Activated CD4-positive, CD25-positive, alpha-beta regulatory T cell treated with anti-CD3 and anti-CD28 coated beads, Interleukin-2, amount 50 U/mL, for 72 hours (primary cell): ENCODE measurements at places on chromosomes 3 and 15.

- no peak for DNase-seq
These were observed 273.1 kb upstream of the ALCAM start for GRCh38 chr3:105093371-105094252.

- peak; percentile 63 for DNase-seq
These were observed 734 bp downstream of the TBL1XR1 start for GRCh38 chr3:177196456-177197040.

- no peak for DNase-seq
These were observed 133.3 kb downstream of the SUCLG2 start for GRCh38 chr3:67521053-67521646.

DNA sequence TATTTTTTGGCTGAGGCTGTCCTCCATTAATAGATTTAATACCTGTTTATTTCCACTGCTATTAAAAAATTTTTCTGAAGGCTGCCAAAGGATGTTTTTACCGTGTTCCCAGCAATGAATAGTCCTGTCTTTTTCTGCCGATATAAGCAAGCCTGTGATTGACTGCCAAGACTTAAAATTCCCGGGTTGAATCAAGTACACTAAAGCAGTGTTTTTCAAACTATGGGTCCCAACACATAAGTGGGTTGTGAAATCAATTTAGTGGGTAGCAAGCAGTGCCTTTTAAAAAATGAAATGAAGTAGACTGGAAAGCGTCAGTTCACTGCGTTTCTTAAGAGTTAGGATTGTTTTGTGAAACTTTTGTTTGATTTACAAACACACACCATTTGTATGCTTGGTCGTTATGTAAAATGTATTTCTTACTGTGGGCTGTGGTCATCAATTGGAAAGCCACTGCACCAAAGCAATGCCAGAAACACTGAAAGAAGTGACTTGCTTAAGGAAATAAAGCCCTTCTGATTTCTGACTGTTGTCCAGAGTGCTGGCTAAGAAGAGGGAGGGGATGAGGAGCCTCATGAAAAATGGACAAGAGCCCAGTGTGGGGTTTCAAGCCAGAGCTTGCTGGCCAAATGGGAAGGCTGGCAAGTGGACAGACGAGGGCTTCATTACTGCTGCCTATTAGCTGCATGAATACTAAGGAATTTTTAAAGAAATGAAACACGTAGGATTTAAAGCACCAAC is 206.0 kb downstream of the THRB start:
- no peak for DNase-seq
